ENCODE measurements at places on chromosomes 6 and 20. TPM values are rescaled to one million over a fixed set of nuclear protein-coding genes. Genes with fewer than 3 reads are reported as not detected.

GNAS-AS1 gene
- 0.72 TPM for total RNA-seq

ANGPT4 gene
- total RNA-seq, result not detected

ENPP3 gene
- 0.16 TPM for total RNA-seq

DNA sequence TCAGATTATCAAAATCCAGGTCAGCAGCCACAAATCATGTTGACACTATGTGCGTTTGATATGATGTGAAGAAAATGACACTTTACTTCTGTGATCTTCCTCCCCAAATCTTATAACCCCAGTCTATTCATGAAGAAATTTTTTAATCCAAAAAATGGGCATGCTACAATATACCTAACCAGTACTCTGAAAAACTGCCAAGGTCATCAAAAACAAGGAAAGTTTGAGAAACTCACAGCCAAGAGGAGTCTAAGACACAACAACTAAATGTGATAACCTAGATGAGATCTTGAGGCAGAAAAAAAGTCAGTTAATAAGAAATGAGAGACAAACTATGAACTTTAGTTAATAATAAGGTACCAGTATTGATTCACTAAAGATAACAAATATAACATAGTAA is 200.6 kb upstream of the IRAK1BP1 start:
- no peak for DNase-seq

- DNase-seq, result no peak
Observed at GRCh38 chr20:4997222-4997621, 4.1 kb downstream of the SLC23A2 start.

DNA sequence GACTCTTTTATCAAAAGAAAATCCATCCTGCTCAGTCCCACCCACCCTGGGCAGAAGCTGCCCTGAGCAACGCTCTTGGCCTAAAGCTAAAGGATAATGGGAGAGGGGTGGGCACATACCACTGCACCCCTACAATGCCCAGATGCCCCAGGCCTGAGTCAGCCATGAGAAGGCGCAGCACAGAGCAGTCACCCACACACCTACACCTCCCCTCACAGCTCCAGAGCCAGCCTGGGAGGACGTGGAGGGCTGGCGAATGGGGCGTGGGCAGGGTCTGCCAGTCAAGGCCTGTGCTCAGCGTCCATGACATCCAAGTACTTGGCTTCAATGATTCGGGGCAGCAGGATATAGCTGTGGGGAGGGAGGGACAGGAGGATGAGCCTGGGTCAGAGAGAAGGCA is 11.5 kb downstream of the SLC4A11 start:
- no peak for DNase-seq

- DNase-seq, result no peak
Observed at GRCh38 chr6:169702840-169703246, 917 bp downstream of the C6orf120 start.

- no peak for DNase-seq
Observed at GRCh38 chr6:62707156-62707555, 421.1 kb upstream of the KHDRBS2 start.

- DNase-seq, result no peak
Observed at GRCh38 chr20:37364927-37365272, 19.0 kb downstream of the SRC start.

DNA sequence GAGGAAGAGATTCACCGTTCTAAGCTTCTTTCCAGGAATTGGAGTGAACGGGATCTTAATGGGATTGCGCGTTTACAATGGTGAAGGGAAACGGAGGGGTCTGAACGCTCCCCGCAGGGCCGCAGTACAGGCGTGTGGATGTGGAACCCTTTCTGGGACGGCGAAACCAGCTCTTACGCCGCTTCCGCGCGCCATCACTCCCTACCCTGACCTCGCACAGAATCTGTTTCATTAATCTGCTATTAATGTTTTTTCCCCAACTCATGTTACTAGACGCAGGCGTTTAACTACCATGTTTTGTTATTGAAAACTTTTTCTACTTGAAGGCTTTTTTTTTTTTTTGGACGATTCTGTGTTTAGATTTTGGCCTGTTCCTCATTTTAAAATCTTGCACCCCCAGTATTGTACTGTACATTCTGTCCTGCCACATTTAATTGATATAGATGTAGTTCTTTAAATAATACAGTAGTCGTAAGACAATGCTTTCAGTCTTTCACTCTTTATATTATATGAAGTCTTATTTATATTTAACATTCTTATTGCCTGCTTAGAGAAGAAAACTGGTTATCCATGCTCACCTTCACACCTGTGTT is 696 bp upstream of the SUPT3H start:
- peak; percentile 16 for DNase-seq

DNA sequence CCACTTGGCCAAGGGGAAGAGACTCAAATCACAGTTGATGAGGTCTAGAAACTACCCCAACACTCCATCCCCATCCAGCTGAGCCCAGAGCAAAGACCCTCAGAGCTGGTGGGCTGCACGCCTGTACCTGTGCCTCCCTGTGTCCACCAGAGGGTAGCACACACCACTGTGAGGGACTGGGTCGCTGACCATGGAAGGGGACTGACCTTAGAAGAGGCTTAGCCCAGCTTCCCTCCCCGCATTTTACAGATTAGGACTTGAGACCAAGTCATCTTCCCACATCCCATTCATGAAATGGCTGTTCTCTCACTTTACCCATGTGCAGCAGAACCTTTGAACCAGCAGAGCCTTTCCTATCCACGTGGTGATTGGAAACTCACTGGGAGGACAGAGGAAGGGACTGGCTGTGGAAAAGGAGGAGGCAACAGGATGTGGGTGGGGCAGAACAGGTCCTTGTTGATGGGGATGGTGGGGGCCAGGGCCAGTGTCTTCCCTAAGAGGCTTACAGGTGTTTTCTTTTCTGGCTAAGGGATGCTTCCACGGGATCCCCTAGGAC is 44.3 kb downstream of the CPXM1 start:
- DNase-seq, result no peak

- DNase-seq, result no peak
Observed at GRCh38 chr20:22464312-22465003, 119.9 kb downstream of the FOXA2 start.

DNA sequence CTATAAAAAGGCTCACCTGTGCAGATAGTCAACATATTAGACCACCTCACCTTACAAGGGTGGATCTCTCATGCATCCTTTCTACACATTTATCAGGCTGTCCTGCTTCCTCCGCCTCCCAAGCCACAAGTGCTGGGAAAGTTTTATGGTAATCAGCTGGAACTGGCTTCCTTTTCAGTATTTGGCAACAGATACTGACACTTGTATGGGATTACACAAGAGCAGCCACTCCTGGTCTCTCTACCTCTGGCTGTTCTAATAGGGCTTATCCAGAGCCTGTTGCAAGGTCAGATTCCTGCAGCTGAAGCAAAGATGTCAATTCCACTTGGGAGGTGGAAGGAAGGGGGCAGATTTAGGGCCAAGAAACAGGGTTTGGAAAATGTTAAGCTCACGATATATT is 503 bp upstream of the GPLD1 start:
- no peak for DNase-seq

GRCh38 chr20:34083137-34083536 is 28.9 kb downstream of the EIF2S2 start:
- no peak for DNase-seq

Data from T-helper 17 cell (primary cell).